ENCODE measurements at places on chromosomes 2 and 18. TPM values are rescaled to one million over a fixed set of nuclear protein-coding genes. Genes with fewer than 3 reads are reported as not detected.
A peak's percentile ranks its signal among the peaks of the same experiment; 100 is the strongest.

DNA sequence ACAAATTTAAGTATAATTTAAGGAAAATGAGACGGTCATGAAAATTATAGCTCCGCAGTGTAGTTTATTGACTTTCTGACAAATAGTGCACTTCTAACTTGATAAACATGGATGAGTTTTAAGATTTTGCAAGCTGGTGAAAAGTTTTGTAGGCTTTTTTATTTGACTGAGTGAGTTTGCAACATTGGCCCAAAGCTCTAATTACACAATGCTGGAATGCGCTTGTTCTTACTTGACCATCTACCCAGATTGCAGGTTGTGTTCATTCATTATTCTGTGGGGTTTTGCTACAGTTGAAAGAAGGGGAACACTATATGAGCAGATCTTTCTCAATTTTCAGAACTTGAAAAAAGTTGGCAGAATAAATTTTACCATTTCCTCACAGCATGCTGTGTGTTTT is 13.5 kb downstream of the SPOPL start:
- no peak for DNase-seq
- H3K36me3 ChIP-seq = no peaks in the 10 kb centered on the region
- H3K27me3 ChIP-seq = no peaks in the 10 kb centered on the region
- no peaks in the 10 kb centered on the region for H3K4me1 ChIP-seq
- H3K4me3 ChIP-seq = no peak overlapping the region

DNA sequence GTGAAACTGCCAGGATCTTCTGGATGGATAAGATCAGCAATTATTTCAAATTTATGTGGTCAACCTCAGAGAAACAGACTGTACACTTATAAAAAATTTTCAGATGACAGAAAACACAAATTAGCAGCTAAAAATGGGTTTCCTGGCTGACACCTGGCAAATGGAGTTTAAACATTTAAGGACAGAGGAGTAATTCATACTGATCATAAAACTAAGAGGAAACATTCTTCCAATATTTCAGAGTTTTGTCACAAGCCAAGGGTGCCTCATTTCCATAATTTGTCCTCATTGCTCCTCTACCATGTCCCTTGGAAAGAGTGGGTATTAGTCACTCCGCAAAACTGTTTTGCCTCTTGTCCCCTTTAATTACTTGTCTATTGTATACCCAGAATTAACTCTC is 70.2 kb downstream of the TMEFF2 start:
- no peak for DNase-seq
- H3K4me3 ChIP-seq = no peak overlapping the region
- no peak overlapping the region for H3K27ac ChIP-seq

DNA sequence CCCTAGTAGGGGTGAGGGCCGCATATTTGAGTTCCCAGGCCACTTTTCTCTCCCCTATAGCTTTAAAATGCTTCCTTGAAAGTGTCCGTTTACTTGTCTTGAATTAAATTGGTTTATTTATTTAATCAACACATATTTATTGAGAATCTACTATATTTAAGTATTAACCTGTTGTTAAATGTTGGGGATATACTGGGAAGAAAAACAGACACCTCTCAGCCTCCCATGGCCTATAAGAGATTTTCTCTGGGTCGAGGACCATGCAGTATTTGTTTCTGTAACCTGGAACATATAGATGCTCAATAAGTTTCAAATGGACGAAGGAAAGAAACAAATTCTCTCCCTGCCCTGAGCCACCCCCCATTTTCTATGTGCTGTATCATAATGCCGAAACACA is 98.6 kb downstream of the INSIG2 start:
- no peaks in the 10 kb centered on the region for H3K36me3 ChIP-seq
- H3K27ac ChIP-seq = peak overlapping the region; percentile 65
- no peak overlapping the region for H3K4me3 ChIP-seq
- H3K4me1 ChIP-seq = no peaks in the 10 kb centered on the region
- no peaks in the 10 kb centered on the region for H3K27me3 ChIP-seq

- no peaks in the 10 kb centered on the region for H3K36me3 ChIP-seq
- H3K4me3 ChIP-seq = no peak overlapping the region
- no peak overlapping the region for H3K27ac ChIP-seq
- no peak for DNase-seq
These were observed 617.5 kb downstream of the NR4A2 start for GRCh38 chr2:155714983-155715382.

DNA sequence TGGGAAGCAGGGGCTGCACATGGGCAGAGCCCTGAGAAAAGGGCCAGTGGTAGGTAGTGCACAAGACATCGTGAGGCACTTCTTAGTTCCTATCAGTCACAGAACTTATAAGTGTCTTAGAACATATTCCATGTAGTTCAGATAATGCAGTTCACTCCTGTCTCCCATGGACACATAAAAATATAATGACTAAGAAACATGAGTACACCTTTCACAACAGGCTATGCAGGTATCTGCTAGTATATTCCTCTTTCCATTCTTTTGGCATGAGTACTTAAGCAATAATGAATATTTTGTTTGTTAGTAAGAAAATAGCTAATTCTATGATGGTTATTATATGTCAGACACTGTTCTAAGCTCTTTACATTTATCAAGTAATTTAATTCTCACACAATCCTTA is 808.4 kb downstream of the BCL11A start:
- H3K27ac ChIP-seq = no peak overlapping the region
- no peaks in the 10 kb centered on the region for H3K27me3 ChIP-seq
- no peaks in the 10 kb centered on the region for H3K36me3 ChIP-seq
- no peak overlapping the region for H3K4me3 ChIP-seq

- H3K36me3 ChIP-seq = no peaks in the 10 kb centered on the region
- no peaks in the 10 kb centered on the region for H3K4me1 ChIP-seq
- no peaks in the 10 kb centered on the region for H3K27me3 ChIP-seq
- H3K27ac ChIP-seq = no peak overlapping the region
These were observed 145.6 kb downstream of the NDUFA10 start for GRCh38 chr2:239879423-239880084.

DNA sequence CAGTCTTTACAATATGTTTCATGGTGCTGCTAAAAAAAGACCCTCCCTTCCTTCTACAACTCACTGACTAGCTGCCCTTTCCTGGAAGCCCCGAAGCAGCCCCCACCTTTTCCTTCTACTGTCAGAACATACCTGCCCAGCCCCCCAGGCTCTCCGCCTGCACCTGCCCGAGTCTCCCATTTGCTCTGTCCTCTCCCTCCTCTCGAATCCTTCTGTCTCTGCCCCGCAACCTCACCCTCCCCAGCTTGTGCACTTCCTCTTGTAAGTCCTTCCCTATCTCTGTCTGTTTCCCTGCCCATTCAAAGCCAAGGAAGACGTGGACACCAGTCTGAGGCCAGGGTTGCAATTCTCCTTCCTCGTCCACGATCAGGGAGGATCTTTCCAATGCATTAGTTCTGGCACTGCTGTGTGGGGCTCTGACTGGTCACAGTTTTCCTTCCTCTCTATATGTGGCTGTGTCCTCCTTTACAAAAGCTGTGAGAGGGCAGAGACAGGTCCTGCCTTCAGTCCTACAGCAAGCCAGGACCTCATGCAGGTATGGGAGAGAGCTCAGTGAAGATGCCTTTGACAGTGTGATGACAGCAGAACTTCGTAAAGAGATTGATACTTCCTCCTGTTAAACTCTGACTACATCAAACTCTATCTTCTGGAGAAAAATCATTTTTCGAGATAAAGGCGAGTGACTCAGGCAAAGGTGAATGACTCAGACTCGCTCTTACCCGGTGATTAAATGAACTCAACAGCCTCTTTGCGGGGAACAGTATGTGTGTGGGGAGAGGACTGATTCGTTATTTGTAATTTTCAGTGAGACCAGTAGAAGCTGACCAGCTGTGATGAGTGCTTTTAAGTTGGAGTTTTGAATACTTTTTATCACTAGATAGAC is 14.2 kb downstream of the TNFRSF11A start:
- H3K27ac ChIP-seq = no peak overlapping the region
- H3K36me3 ChIP-seq = no peaks in the 10 kb centered on the region
- no peaks in the 10 kb centered on the region for H3K27me3 ChIP-seq
- H3K4me3 ChIP-seq = no peak overlapping the region
- DNase-seq = no peak

GRCh38 chr18:69631281-69631680 is 230.6 kb downstream of the DOK6 start:
- H3K27ac ChIP-seq = no peak overlapping the region
- no peaks in the 10 kb centered on the region for H3K27me3 ChIP-seq
- H3K4me3 ChIP-seq = no peak overlapping the region
- H3K36me3 ChIP-seq = no peaks in the 10 kb centered on the region
- no peaks in the 10 kb centered on the region for H3K4me1 ChIP-seq

- H3K27me3 ChIP-seq = no peaks in the 10 kb centered on the region
- no peaks in the 10 kb centered on the region for H3K4me1 ChIP-seq
- H3K4me3 ChIP-seq = no peak overlapping the region
- peak overlapping the region; percentile 13 for H3K27ac ChIP-seq
These were observed 68.8 kb upstream of the CD28 start for GRCh38 chr2:203637471-203638167.

Gene FAP
- total RNA-seq = 2.0 TPM

Gene VWA3B
- not detected for total RNA-seq

Gene SERPINB13
- total RNA-seq = not detected

Measured in prostate gland (tissue), 2 donors.